ENCODE measurements at places on chromosomes 2 and 18.

DNA sequence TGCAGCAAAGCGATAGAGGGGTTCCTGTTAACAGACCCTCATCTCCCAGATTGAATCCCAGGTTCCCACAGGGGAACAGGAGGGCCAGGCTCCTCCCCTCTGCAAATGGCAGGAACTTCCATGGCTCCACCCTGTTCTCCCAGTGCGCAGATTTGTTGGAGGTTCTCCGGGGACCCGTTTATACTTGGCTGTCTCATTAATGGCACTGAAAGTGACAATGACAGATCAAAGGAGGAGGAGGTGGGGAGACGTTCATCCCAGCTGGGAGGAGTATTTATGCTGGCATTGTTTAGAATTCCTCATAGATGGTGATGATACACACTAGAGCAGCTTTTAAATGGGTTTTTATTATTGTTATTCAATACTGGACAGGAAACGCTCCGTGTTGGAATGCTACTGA lies 186.9 kb downstream of the LRP1B start:
- no peak for DNase-seq

GRCh38 chr2:118687698-118688097 lies 159.8 kb downstream of the EN1 start:
- no peak for DNase-seq

- DNase-seq = no peak
Measured at GRCh38 chr2:16187482-16187817, 247.1 kb downstream of the MYCN start.

- DNase-seq = no peak
Measured at GRCh38 chr2:44167311-44167907, 1.3 kb upstream of the PPM1B start.

- DNase-seq = no peak
Measured at GRCh38 chr2:173496746-173497145, 142.1 kb downstream of the CDCA7 start.

DNA sequence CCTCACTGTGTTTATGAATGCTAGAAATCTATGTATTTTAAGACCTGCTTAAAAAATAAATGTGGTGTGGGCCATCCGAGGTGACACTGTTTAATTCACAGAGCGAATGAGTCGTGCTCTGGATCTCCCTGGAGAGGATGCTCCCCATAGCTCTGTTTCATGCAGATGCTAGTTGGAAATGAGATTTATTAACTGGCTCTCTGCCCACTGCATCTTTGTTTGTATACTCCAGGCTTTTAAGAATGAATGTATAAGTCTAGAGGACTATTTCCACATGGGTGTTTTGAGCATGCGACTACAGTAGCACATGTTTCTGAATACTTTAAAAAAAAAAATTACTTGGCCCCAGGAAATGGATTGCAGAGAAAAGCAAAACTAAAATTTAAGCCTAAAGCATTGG lies 3.9 kb downstream of the MAPRE2 start:
- no peak for DNase-seq

GRCh38 chr2:74059137-74059775 lies 74.5 kb downstream of the TET3 start:
- DNase-seq = no peak

DNA sequence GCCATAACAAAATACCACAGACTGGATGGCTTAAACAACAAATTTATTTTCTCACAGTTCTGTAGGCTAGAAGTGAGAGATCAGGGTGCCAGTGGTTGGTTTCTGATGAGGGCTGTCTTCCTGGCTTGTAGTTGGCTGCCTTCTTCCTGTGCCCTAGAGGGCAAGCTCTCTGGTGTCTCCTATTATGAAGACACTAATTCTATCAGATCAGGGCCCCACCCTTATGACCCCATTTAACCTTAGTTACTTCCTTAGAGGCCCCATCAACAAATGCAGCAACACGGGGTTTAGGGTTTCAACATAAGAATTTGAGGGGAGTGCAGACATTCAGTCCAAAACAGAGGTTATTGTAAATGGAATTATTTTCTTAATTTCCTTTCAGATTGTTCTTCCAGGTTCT lies 22.9 kb downstream of the CYP27A1 start:
- DNase-seq = no peak

- DNase-seq = no peak
Measured at GRCh38 chr18:48875942-48876511, 74.7 kb downstream of the SMAD7 start.
